ENCODE measurements at places on chromosomes 3 and 15. TPM values are rescaled to one million over a fixed set of nuclear protein-coding genes. Genes with fewer than 3 reads are reported as not detected.

GRCh38 chr15:38991126-38991525, 426.5 kb upstream of the RASGRP1 start:
- no peak for DNase-seq

The NMNAT3 gene
- total RNA-seq = 1.5 TPM

GRCh38 chr15:36617529-36618196, 38.2 kb downstream of the CDIN1 start:
- DNase-seq = no peak

The CHRNA3 gene
- total RNA-seq = not detected

DNA sequence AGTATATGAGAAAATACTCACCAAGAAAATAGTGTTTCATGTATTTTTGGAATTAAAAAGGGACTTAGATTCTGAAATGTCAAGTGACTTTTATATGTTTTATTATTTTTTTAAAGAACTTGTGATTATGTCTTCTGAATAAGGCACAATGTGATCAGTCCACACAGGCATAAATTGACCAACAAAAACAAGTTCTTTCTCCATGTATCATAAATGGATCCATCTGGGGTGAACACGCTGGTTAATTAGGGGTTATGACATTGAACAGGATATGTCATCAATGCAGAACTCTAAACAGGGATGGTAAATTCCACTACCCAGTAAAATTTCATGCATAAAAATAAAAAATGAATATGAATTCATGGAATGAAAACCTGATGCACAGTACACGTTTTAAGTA, 31.3 kb upstream of the PIK3CA start:
- DNase-seq = no peak

The P3H2 gene
- 3.9 TPM for total RNA-seq

DNA sequence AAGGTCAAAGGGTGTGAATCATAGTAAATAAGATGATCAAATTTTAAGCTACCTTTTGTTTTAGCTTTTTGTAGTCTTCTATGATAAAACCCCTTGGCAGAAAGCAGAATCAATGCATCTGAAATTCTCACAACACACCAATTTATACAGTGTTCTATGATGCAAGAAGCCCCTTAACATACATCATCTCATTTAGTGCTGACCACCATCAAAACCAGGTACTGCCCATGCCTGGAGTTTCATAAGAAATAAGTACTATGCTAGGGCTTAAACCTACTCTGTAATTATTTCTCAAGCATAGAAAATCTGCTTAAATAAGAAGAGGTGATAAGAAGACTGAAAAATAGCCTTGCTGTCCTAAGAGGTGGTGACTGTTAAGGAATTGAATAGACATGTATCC, 67.6 kb downstream of the NBEAL2 start:
- DNase-seq = no peak

The PCYT1A gene
- 22.2 TPM for total RNA-seq

DNA sequence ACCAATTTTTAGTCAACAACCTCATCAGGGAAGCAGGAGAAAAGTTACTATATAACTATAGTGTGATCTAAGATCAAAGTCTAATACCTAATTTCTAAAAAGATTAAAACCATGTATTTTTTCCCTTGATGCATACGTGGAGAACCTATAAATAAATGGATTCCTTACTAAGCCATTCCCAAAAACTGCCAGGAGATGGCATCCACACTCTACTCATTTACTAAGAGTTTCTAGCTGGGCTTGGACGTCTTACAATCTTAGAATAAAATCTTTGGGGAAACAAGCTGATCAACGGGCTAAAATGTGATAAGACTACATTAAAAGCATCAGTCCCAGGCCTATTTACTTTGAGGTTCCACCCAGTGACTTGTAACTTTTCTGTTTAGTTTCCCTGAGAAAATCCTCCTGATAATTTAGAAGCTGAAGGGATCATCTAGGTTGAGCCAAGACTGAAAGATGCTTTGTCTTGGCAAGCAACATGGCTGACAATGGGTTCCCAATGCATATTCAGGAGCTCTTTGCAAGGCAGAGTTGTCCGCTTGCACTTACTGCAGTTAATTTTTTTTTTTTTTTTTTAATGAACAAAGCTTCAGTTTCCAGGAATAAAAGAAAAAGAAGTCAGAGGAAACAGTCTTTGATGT, 85.5 kb upstream of the FGF12 start:
- no peak for DNase-seq

DNA sequence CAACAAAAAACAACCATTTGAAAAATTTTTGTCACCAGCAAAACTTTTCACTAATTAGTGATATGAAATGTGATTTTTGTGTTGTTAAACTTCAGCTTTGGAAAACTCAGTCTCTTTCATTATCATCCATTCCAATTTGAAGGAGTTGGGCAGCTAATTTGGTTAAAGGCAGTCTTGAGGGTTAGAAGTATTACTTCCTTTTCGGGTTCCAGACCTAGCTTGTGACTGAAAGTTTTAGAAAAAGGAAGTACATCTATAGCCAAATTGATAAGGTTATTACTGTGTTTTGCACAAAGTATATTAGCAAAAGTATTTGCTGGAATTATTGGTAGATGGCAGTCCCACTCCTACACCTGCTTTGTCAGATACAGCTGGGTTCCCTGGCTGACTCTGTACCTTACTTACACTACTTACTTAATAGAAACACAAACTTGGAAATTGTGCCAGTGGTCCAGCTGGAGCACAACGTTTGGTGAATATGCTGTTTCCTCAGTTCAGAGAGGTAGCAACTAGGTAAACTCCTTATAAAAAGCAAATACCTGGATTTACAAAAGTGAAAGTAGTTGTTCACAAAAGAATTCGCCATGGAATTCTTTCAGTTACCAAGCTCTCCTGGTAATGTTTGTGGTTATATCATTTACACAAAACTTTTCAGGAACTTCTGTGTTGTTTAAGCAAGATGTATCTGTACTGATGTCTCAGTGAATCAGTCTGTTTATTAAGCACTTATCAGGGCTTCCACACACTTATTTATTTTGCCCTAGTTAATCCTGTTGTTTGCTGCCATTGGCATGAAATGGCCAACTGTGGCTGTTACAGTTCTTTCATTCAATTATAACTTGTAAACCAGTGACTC, 31.6 kb downstream of the TIPARP start:
- DNase-seq = no peak

DNA sequence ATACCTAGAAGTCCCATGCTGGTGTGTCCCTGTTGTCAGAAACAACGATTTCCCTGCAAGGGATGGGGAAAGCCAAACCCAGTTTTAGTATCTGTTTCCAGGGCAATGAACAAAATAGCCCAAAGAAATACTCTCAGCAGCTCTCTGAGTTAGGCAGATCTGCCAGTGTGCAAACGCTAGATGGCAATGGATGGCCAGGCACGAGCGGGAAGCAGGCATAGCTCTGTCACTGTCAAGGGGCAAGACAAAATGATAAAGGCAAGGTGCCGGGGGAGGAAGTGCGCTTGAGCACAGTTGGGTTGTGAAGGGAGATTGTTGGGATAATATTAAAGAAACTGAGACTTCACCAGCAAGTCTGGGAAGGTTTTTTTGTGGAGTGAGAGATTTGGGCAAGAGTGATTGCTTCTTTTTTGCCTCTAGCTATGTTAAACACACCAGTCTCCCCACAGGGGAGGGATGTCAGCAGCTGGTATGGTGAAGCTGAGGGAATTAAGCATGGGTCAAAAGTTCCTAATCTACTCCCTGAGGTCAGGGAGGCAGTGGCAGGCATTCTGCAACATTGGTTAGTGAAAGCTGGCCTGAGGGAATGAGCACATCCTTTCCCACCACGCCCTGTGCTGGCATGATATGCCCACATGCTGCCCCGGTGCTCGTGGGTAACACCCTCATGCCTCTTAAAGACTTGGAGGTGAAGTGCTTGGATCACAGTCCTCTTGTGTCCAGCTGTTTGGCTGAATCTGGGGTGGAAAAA, 117.5 kb downstream of the PDCD6IP start:
- no peak for DNase-seq

- peak; percentile 77 for DNase-seq
Measured at GRCh38 chr3:135503760-135504686, 461.5 kb upstream of the PPP2R3A start.

DNA sequence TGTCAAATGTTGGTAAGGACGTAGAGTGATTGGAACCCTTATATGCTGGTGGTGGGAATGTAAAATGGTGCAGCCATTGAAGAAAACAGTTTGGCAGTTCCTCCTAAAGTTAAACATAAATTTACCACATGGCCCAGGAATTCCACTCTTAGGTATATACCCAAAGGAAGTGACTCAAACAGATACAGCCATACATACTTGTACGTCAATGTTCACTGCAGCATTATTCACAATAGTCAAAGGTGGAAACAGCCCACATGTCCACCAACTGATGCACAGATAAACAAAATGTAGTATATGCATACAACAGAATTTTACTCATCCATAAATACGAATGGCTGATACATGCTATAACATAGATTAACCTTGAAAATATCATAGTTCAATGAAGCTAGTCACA, 13.2 kb downstream of the CLASP2 start:
- no peak for DNase-seq

The RNU5B-1 gene
- total RNA-seq = not detected
